NCI-H2029 treated with DMSO at 0.1 percent for 48 hours (cell line): ENCODE measurements at places on chromosomes 6 and 20.

GRCh38 chr20:34987288-34988190 is 31.9 kb downstream of the MYH7B start:
- DNase-seq: no peak

- DNase-seq: no peak
Measured at GRCh38 chr6:32108727-32109113, 418 bp downstream of the TNXB start.

DNA sequence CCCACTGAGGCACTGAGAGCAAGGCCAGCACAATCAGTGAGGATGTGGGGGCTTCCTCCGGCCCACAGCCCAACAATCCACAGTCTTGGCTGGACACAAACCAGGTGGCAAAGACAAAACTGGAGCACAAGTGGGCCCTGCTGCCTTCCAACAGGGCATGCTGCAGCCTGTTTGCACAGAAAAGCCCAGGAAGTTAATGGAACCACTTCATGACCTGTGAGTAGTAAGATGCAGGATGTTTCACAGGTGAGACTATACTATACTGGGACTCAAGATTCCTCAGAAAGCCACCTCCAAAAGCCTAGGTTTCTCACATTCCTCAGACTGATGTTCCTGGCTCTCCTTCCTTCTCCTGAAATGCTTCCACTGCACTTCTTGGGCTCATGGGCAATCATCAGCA is 235.5 kb downstream of the KIF16B start:
- DNase-seq: no peak

DNA sequence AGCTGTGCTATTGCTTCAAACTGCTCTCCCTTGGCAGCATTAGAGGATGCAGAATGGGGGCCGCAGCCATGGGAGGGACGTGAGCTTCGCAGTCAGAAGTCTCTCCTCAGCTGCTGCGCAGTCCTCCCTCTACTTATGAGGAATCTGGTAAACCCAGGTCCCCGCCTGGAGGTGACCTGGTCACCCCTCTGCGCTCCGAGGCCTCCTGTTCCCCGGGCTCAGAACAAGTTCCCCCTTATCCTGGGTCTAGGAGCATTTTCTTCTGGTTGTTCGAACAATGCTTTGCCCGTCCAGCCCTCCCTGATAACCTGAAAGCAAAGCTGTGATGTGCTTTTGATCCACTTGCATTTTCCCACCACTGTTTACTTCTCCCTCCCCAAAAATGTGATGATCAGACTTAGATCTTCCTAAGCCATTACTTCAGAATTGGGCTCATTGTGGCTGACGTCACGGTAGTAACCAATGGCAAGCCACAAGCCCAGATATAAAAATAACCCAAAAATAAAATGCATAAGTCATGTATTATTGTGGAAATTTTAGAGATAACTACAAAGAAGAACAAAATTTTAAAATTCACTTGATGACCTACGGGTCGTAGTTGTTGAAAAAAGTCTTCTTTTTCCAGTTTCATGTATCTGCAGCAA is 80.7 kb downstream of the SERAC1 start:
- no peak for DNase-seq

GRCh38 chr6:28673787-28674671 is 148.3 kb downstream of the GPX5 start:
- DNase-seq: no peak

- DNase-seq: no peak
Measured at GRCh38 chr20:32494483-32495216, 90.5 kb downstream of the NOL4L start.

- DNase-seq: peak; percentile 38
Measured at GRCh38 chr6:110512991-110513390, 36.6 kb upstream of the SLC22A16 start.

GRCh38 chr20:33697129-33697528 is 10.9 kb upstream of the E2F1 start:
- DNase-seq: no peak

DNA sequence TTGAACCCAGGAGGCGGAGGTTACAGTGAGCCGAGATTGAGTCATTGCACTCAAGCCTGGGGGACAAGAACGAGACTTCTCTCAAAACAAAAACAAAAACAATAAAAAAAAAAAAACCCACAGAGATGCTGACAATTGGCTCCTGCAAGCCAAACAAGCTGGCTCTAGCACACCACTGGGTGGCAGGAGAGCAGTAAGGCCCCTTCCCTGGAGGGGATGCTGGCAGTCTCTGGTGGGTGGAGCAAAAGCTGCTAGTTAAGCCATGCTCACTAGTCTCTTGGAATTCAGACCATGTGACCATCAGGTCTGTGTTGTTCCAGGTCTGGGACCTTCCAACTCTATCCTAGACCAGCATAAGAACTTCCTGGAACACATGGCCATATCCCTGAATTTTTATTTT is 18.9 kb upstream of the DSN1 start:
- DNase-seq: no peak

DNA sequence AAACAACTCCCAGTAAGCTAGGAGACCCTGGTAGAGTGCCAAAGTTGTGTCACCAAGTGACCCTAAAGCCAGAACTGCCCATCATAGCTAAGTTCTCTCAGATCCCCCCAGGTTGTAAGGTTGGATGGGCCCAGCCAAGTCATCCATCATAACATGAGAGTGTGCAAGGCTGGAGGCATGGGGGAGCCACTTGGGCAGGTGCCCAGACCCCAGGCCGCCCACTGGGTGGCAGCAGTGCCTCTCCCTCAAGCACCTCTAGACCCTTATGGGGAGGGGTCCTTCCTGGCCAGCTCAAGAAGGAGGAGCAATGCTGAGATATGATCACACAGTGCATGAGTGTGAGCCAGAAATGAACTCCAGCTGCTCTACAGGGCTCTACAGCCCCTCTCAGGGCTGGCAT is 154.5 kb downstream of the MYLK4 start:
- no peak for DNase-seq

DNA sequence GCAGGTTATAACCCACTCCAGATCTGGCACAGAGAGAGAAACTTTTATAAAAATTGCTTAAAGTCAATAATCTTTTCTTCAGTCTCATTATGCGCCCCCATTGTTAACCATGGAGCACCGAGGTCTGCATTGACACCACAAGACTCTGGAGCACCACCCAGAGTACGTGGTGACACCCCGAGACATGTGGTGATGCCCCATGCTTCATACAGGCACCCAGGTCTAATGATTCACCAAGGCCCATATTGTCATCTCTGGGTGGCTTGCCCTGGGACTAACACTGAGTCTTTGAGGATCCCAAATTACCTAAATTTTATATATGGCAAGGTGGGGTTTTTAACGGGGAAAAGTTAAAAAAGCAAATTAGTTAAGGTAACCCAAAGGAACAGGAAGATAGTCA is 31.1 kb downstream of the CD109 start:
- DNase-seq: no peak

DNA sequence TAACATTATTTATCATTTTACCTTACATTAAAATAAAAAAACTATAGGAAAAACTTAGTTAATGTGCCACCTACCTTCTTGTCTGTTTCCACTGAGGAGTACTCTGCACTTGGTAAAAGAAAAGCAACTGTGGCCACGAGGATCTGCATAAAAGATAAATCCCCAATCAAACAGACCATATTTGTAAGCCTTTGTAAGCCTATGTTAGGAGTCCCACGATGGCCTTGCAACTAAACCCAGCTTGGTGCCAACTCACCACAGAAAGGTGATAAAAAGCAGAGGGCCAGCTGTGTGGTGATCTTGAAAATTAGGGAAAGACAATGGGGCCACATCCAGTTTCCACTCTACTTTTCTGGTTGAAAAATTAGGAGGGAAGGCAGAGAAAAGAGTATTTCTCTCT is 156.9 kb downstream of the INSM1 start:
- no peak for DNase-seq

DNA sequence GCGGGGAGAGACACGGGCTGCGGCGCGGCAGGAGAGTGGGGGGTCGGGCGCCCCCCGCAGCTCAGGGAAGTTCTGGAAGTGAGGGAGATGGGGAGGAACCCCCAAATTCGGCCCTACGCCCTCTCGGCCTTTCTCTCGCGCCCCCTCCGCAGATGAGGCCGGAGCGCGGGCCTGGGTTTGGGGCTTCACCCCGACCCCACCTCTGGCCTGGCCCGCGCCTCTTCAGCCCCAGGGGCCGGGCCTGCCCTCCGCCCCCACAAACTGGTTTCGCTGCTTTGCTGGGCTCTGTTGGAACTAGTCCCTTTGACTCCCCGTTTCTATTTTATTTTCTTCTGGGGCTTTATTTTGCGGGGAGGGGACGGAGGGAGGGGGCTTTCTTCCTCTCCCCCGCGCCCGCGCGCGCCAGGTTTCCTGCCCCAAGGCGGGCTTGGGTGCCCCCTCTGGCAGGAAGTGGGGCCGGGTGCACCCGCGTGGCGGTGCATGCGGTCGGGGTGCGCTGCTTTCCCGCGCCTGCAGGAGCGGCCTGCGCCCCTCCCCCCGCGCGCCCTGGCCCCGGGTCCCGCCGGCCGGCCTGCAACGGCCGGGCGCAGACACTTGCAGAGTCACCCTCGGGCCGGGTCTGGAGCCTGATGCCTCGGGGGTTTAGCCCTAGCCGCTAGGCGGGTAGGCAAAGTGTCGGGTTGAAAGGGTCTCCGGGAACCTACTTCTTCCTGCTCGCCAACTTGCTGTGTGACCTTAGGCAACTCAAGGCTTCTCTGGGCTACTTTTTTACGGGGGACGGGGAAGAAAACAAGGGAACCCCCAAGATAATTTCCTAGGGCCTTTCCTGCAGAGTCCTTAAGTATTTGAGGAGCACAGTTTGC is 1.3 kb downstream of the HMGA1 start:
- DNase-seq: no peak

GRCh38 chr6:38143191-38144150 is 323.9 kb downstream of the ZFAND3 start:
- DNase-seq: no peak

GRCh38 chr20:39810309-39810708 is 848.2 kb downstream of the DHX35 start:
- DNase-seq: no peak

GRCh38 chr6:30213957-30214656 is 901 bp upstream of the TRIM26 start:
- DNase-seq: peak; percentile 47

- DNase-seq: no peak
Measured at GRCh38 chr6:44892579-44892978, 435.6 kb upstream of the RUNX2 start.

DNA sequence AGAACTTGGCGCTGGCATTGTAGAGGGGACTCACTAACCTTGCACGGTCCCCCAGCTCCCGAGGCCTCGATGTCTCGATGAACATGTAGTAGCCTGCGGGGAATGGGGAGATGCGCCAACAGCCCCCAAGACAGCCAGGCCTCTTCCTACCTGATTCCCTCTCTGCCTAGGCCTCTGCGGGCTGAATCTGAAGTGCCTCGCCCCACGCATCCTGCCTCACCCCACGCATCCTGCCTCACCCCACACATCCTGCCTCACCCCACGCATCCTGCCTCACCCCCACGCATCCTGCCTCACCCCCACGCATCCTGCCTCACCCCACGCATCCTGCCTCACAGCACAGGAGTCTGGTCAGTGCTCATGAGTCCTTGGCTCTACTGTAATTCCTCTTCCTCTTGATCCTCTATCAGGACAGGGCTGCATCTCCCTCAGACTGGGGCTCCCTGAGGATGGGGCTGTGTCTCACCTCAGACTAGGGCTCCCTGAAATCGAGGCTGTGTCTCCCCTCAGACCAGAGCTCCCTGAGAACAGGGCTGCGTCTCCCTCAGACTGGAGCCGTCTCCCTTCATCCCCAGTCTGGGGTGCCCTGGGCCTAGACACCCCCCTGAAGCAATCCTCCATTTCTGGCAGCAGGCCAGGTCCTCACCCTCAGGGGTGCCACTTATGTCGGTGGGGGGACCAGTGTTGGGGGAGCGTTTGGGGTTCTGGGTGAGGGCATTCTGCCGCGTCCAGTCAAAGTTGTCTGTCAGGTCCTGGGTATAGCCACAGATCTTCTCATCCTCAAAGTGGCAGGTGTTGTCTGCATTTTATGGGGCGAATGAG is 53.6 kb downstream of the MDGA1 start:
- no peak for DNase-seq

DNA sequence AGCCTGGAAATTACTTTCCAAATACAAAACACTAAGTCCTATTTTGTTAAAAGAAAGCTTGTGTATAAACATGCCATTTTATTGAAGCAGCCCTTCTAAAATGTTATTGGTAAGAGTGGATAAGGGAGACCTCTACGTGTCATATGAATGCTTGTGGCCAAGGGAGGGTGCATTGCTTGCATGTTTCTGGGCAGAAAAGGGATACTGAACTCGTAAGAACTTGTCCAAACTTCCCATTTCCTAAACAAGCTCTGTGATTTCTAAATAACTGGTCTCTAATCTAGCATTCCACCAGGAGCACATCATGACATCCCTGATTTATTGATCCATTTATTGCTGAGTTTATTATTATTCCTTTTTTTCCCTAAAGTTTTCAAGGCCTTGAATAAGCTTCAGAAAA is 474.1 kb downstream of the CD109 start:
- no peak for DNase-seq

DNA sequence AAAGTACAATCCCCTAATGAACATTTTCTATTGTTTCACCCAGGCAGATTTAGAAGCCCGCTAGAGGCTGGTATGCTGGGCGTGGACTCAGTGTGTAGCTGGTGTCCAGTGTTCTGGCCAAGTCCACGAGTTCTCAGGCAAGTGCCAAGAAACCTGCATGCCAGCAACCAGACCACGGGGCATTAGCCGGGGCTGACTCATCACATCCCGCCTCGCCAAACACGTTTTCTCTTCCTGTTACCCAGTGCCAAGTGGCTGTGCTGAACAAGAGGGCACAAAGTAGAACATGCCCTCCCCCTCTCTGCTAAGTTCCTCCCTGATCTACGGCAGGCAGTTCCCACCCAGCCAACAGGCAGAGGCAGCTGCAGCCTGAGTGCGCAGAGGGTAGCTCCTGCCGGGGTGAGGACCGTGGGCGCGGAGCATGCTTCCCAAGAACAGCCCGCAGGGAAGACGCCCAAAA is 29.6 kb downstream of the RAMACL start:
- peak; percentile 79 for DNase-seq

- DNase-seq: no peak
Measured at GRCh38 chr20:17177341-17177740, 49.5 kb upstream of the PCSK2 start.

GRCh38 chr6:43444036-43444435 is 11.3 kb downstream of the DLK2 start:
- DNase-seq: no peak

DNA sequence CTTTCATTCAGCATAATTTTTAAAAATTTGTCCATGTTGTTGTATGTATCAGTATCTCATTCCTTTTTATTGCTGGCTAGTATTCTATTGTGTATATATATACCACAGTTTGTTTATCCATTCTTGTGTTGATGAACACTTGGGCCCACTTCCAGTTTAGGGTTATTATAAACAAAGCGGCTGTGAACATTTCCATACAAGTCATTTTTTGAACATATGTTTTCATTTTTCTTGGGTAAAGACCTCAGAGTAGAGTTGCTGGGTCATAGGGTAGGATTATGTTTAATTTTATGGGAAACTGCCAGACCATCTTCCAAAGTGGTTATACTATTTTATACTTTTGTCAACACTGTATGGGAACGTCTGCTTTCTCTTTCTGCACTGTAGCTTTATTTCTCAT is 55.3 kb downstream of the RBM24 start:
- DNase-seq: no peak

GRCh38 chr6:137783710-137784109 is 83.3 kb upstream of the TNFAIP3 start:
- DNase-seq: no peak

- DNase-seq: no peak
Measured at GRCh38 chr6:127212376-127212775, 54.3 kb upstream of the RNF146 start.

GRCh38 chr20:60292001-60292520 is 333.8 kb downstream of the CDH26 start:
- no peak for DNase-seq
